ENCODE measurements at places on chromosomes 4 and X.

DNA sequence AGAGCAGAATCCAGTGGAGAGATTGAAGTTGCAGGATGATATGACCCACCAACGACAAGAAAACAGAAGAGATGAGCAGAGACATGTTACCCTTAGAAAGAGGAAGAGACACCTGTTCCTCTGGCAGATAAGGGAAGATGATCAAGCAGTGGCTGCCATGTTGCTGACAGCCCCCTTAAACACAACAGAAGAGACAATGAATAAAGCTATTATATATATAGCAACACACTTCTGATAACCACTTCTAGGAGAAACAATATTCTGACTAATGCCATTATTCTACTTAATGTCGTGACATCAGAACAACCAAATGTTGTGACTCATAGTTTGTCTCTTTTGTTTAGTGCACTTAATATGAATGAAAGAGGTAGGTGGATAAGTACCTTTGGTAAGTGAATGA, 44.9 kb downstream of the SH3RF1 start:
- DNase-seq = no peak

DNA sequence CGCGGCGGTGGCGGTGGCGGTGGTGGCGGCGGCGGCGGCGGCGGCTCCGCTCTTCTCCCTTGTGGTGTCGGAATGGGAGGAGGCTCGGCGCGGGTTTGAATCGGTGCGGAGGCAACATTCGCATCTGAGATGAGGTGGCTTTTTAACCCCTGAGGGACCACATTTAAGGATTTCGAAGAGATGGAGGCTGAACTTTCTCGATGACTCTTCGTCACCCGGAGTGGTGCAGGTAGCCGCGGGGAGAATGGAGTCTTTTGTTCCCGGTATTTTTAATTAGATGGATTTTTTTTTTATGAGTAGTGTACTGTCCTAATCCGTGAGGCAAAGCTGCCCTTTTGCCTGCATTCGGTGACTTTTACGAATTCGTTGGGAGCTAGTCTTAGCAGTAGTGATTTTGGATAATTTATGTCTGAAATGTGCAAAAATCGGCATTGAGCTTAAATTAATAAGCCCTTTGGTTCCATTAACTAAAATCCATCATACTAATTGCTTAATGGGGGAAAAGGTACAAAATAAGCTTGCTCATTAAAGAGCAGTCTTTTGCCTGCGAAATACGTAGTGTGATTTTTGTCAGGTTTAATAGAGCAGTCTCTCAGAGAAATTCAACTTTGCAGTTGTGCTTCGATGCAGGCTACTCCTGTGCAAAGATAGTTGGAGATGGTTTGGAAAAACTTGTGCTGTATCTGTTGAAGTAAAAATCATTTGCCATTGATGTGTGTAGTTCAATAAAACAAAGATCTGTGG, 206.2 kb downstream of the TENM3 start:
- DNase-seq = no peak

DNA sequence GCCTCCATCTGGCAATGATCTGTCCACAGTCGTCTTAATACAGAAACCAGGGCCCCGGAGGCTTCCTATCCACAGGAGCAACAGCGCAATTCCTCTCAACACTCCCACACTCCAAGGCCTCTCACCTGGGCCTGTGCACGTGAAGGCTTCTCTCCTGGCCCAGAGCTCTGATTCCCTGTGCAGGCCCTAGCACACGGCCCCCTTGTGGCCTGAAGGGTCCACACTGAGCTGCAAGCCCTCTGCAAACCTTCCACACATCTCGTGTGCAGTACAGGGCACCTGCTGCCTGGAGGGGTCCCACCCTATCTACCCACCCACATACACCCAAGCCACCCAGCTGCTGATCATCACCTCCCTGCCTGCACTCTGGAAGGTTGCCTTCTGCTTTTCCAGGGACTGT, 150.1 kb upstream of the NUDT10 start:
- no peak for DNase-seq

DNA sequence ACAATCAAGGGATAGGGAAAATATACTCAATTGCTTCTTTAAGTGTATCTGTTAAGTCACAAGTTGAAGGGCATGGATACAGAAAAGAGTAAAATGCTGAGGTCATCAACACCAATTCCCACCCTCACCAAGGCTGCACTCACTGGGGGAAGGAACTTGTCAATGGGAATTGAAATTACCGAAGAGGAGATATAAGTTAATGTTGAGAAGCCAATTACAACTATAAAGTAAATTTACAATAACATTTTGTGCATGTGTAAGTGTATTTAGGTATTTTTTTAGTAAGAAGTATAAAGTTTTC, 255.1 kb upstream of the KCNIP4 start:
- DNase-seq = no peak

DNA sequence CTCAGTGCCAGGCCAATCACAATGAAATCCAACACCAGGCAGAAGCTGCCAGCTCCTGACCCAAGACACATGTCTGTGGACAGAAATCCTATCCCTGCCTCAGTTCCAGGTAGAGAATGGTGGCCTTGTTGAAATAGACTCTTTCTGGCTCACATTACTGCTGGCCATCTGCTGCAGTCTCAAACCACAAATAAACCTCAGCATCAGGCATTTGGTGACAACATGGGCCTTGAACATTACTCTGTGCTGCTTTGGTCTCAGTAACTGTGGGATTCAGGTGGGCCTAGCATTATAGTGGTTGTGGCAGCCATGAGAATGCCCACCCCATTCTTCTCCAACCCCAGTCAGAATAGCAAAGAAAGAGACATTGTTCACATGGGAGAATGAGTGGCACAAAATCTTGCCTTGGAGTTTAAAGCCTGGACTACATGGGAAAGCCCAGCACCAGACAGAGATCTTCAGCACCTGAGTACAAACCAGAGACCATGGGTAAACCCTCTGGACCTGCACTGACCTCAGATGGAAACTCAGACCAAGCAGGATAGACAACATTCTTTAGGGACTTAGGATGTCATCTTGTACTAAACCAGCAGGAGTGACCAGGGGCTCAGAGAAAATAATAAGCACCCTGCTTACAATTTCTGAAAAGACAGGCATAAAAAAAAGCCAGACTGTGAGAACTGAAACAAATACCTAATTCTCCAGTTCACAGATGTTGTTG, 50.4 kb upstream of the TRAM1L1 start:
- no peak for DNase-seq

DNA sequence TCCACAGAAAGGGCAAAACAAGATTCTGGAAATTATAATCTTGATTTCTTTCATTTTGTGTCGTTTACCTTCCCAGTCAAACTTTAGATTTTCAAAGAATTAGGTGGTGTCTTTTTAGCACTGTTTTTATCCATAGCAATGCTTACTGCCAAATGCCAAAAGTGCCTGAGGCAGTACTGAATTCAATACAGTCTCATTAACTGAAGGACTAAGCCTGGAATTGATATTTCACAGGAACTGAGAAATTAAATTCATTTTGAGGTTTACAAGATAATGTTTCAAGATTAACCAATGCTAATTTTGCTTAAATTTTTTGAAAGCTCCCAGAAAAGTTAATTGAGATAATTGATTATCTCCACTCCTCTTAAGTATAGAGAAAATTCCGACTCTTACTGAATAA, 68.8 kb upstream of the ARHGAP24 start:
- no peak for DNase-seq

DNA sequence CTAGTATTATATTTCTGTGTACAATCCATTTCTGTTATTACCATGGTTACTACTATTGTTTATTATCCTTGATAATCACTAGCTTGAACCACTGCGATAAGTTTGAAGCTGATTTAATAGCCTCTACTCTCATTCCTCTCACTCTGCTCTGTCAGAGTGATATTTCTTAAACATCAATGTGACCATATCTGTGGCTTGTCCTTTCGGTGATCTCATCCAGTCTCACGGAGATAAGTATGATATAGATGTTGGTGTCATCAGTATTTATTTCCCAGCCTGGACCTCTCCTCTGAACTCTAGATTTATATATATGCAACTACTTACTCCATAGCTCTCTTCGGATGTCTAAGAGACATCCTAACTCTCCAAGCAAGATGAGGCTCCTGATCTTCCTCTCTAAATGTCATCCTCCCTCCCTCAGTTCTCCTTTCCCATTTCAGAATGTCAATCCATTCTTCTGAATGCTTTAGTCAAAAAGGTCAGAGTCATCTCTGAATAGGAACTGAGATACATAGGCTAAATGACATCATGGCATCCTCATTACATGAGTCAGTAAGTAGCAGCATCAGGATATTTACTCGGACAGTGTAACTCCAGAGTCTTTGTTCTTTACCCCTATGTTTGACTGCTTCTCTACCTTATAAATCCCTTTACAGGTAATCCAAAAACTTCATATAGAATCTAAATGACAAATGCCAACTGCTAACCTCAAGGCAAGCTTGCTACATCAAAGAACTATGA, 129.5 kb downstream of the PACRGL start:
- DNase-seq = no peak

DNA sequence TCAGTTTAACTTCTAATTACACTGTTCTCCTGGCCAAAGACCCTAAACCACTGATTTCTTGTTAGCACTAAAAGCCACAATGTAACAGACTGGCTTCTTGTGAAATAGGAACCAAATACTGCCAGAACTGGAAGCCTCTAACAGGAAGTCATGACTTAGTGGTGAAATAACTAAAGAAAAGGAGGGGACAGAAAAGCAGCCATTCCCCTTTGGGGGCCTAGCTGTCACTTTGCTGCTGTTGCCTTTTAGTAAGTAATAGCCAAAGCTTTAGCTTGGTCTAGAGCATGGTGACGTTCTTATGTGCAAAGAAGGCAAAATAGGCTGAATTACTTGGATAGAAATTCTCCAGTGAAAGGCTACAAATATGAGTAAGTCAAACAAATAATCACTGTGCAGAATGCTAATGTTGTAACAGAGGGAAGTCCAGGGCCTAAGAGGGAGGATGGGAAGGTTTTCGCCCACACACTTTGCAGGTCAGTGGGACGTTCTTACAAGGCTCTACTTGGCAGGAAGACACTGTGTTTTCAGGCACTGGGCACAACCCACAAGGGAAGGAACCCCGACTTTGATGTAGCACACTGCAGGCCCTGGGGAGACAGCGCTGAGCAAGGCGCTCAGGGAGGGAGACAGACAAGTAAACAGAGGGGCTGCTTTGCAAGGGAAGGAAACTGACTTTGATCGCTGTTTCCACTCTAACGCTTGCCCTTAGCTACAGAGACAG, 16.7 kb downstream of the GAB3 start:
- DNase-seq = peak; percentile 10

GRCh38 chr4:98092833-98093439, 50.3 kb downstream of the STPG2 start:
- DNase-seq = no peak

- DNase-seq = no peak
Measured at GRCh38 chrX:47595716-47596251, 13.5 kb downstream of the TIMP1 start.

- no peak for DNase-seq
Measured at GRCh38 chr4:185801471-185801870, 10.5 kb downstream of the SORBS2 start.
